ENCODE measurements at places on chromosomes 16 and 17. TPM values are rescaled to one million over a fixed set of nuclear protein-coding genes. Genes with fewer than 3 reads are reported as not detected.

DNA sequence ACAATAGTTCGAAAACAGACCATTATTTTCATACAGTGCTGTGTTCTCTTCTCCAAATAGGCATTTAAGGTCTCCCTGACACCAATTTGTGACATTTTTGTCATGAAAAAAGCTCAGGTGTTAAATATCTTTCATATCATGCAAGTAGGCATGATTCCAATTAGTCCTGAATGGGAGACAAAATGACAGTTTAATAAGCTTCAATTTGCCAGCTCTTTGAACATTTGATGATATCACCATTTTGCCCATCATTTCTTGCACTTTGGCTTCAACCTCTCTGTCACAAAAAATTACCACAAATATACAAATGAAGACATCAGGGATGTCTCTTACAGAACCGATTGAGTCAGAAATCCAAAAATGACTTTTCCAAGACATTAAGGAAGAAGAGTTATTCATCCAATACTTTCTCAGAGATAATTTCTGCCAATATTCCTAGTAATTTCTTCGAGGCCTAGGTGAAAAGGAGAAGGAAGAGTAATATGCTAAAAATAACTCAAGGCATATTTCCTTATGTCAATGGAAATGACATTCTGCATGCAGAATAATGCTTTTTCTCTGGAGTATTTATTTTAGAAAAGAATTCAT is 298.1 kb downstream of the CEP112 start:
- no peak for DNase-seq

- DNase-seq: no peak
Measured at GRCh38 chr17:74861662-74862107, 2.0 kb upstream of the GRIN2C start.

SLC5A11 gene
- total RNA-seq: 0.11 TPM

- DNase-seq: no peak
Measured at GRCh38 chr17:45429339-45430005, 3.2 kb downstream of the ARHGAP27 start.

DNA sequence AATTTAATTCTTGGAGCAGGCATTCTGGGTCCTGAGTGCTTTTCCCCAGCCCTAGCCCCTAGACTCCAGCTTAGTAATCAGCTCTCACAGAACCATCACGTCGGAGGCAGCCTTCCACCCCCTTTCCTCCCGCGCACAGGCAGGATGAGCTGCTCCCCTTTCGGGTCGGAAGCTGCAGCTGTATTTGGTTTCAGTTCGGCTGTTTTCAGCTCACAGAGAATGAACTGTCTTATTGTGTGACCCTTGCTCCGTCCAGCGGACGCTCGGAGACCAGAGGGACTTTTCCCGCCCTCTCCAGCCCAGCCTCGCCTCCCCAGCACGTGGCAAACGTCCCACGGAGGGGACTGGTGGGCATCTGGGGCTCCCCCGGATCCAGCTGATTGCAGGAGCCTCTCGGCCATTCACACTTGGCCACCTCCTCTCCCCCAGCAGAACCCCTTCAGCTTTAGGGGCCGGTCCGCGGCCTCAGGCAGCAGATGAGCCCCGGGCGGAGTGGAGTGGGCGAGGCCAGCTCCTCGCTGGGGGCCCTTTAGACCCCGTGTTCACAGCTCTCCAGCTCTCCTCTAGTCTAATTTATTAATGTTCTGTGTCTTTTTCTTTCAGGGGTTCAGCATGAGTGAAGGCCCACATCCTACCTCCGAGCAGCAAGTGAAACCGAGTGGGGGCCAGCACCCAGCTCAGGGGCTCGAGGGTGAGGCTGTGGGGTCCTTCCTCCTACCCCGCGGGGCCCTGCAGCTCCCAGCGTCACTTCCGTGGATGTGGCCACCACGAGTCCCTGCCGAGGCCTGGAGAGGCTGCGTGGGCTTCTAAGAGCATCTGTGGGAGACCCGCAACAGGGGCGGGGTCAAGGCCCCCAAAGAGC is 863 bp upstream of the UTS2R start:
- DNase-seq: no peak

GRCh38 chr17:2024572-2025219 is 438 bp downstream of the RTN4RL1 start:
- no peak for DNase-seq

GRCh38 chr16:68732741-68733399 is 4.2 kb upstream of the CDH1 start:
- DNase-seq: no peak

DNA sequence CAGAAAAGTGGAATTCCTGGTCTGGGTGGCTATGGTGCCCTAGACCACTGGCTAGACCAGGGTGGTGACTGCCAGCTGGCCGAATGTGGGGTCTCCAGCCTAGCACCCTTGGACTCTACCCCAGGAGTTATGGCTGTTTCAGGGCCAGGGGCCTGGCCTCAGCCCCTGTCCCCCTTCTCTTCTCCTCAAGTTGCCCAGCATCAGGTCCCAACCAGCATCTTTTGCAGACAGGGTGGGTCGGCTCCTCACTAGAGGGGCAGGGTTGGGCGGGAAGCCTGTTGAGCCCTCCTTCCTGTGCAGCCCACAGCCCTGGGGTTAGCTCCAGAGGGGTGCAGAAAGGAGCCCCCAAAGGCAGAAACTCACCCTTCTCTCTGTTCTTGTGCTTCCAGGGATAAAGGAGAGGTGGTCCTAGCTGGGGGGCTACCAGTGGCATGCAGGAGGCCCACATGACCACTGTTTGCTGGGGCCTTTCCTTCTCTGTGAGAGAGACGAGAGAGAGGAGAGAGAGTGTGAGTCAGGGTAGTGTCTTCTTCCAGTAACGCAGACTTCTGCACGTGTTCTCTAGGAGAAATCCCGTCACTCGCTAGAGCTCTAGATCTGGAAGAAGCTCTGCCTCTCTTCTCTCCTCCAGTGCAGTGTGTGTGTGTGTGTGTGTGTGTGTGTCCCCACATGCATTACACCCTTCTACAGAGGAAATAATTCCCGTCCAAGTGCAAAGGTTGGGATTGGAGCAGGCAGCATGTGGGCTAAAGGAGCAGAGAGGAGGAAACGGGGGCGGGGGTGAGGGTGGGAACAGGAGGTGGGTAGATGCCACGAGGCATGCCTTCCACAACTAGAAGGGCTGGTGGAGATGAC is 209.4 kb downstream of the SEC14L1 start:
- no peak for DNase-seq

TBC1D3I gene
- not detected for total RNA-seq

DNA sequence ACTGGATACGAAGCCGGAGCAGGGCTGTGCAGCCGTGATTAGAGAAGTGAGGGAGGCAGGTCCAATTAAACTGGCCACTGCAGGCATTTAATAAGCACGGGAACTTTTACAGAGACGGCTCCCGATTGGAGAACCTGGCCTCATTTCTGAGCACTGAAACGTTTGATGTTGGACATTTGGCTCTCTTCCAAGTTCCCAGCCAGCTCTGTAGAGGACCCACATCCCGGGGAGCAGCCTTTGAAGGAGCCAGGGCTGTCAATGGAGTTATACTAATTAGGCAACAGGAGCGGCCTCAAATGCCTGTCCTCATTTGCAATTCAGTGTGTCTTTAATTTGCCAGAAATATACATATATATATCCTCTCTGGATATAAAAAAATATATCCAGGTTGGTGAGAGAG is 499.4 kb upstream of the C16orf82 start:
- DNase-seq: no peak

DNA sequence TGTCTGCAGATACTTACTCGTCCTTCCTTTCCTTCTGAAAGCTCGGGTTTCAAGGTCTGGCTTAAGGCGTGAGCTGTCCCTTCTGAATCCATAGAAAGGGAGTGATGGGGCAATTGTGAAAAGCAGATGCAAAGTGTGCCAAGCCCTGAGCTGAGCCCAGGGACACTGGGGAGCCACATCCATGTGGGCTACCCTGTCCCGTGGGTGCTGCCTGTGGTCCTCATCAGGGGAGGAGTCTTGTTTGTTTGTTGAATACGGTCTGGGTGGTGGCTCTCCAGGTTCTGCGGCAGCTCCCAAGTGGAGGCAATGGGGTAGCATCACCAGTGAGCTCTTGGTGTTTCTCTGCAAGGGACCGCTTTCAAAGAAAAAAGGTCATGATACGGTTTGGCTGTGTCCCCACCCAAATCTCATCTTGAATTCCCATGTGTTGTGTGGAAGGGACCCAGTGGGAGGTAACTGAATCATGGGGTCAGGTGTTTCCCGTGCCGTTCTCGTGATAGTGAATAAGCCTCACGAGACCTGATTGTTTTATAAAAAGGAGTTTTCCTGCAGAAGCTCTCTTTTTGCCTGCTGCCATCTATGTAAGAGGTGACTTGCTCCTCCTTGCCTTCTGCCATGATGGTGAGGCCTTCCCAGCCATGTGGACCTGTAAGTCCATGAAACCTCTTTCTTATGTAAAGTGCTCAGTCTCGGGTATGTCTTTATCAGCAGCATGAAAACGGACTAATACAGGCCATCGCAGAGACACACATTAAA is 1.0 kb upstream of the ALG1 start:
- no peak for DNase-seq

DNA sequence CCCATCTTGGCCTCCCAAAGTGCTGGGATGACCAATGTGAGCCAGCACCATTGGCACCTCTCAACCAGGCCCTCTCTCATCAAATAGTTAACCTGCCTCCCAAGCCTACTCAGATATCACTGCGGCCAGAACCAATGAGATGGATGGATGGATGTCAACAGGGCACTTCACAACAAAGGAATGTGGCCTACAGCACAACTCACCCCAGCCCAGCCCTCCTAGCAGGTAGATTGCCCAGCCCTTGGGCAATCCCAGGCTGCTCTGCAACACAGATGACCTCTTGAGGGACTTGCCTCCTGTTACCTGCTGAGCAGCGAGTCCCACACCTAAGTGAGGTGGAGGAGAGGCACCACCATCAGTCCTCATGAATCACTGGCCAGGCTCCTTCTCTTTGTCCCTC is 22.6 kb upstream of the KIFC3 start:
- DNase-seq: peak; percentile 28

CTF1 gene
- 1.1 TPM for total RNA-seq

DNA sequence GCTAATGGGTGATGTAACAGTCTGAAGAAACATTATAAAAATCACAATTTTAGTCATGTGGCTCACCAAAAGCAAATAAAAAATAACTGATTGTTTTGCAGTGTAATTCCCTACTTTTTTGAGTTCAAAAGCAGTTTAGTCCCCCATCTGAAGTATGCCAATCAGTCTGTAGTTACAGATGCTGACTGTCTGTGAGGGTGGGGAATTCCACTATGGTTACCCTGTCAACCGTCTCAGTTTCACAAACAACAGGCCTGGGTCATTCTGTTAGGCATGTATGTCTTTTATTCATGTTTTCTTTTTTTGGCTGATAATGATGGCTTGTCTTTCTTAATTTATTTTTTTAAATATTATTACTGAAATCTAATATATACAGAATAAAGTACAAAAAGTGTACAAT is 69.3 kb downstream of the STXBP4 start:
- DNase-seq: no peak

DNA sequence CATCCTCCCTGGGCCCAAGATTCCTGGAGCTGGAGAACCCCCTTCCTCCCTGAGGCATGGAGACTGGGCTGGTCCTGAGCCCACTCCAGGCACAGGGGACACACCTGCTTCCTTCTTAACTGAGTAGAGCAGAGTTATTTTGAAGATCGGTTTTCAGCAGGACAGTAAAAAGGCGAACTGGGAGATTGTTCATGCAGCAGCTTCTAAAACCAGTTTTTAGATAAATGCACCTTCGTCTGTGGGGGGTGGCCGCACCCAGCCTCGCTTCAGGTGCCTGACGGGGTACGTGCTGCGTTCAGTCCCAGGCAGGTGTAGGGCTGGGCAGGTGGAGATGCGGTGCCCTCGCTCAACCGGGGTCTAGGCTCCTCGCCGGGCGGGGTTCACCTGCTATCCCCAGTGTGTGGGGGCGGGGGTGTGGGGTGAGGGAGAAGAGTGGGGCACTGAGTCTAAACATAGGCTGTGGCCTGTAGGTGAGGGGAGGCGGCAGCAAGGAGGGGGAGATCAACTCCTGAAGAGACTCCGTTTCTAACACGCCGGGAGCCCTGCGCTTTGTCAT is 69.5 kb downstream of the JPH3 start:
- no peak for DNase-seq

DNA sequence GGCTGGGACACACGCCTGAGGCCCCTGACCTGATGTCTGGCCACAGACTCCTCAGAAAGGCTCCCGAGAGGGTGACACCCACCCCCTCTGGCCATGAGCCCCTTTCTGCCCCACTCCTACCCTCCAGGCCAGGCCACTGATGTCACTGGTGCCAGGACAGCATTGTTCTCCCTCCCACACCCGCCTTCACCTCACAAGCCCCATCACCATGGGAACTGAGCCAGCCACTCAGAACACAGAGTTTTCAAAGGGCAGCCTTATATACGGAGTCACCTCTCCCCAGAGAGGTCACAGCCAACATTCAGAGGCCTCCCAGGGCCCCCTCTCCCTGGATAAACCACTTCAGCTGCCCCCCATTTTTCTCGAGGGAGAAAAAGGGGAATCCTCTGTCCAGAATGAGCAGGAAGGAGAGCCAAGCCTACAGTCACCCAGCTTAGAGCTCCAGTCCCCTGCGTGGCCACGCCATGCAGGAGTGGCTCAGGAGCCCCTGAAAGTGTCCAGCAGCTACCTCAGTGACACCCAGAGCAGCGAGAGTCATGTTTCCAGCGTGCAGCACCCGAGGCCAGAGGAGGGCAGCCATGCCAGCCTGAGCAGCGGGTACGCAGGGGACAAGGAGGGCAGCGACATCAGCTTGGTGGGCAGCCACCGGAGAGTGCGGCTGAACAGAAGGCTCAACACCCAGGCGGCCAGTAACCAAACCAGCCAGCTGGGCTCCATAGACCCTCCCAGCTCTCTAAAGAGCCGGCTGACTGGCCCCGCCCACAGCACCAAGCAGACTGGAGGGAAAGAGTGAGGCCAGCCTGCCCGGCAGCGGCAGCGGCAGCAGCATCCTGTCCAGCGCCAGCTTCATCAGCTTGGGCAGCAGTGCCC is at the start of gene C16orf82:
C16orf82 (plus strand) TSS at position 260 of the 870 bp plus-strand sequence.
- no peak for DNase-seq

- DNase-seq: no peak
Measured at GRCh38 chr17:40124279-40125141, 2.7 kb downstream of the MSL1 start.

TPSAB1 gene
- not detected for total RNA-seq

- DNase-seq: no peak
Measured at GRCh38 chr17:70519300-70519699, 350.0 kb downstream of the KCNJ2 start.

PIRT gene
- total RNA-seq: not detected

DNAJA2 gene
- total RNA-seq: 61.7 TPM

DNA sequence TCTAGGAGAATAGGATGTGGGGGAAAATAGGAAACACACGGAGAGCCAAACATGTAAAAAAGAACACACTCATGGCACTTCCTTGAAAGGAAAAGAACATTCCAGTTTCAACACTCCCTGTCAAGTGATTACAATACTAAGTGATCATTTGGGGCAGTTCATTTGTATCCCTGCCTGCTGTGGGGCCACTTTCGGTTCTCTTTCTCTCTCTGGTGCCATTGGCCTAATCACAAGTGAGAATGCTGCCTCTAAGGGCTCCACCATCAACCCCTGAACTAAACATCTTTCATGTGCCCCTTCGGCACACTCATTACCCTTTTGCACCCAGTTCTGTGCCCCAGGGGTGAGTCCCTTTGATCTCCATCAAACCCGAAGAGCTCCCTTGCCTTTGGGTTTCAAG is 197.3 kb downstream of the CEP112 start:
- no peak for DNase-seq
